ENCODE measurements at places on chromosomes 16 and 17.

DNA sequence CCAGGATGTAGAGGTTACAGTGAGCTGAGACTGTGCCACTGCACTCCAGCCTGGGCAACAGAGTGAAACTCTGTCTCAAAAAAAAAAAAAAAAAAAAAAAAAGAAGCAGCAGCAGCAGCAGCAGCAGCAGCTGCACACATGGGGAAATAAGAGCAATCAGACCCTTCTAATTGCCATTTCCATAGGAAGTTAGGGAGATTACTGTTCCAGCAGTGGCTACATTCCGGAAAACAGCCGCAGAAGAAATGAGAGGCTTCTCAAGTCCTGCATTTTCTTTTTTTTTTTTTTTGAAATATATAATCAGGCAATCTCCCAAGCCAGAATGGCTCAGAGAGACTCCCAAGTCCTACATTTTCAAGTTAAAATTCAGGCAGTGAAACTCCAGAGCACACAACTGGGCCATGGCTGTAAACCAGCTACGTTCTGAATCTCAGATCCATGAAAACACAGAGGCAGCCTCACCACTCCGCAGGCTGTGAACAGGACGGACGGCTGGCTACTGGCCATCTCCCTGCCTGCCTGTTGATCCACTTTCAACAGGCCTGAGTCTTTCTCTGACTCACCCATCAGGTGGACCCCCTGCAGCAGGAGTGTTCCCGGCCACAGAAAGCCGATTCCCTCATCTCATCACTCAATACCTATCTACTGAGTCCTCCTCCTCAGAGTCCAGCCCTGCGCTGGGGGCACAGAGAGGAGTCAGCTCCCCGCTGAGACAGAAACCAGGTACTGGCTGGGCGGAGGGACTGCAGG is 15.0 kb downstream of the TRPV1 start:
- no peak for DNase-seq

DNA sequence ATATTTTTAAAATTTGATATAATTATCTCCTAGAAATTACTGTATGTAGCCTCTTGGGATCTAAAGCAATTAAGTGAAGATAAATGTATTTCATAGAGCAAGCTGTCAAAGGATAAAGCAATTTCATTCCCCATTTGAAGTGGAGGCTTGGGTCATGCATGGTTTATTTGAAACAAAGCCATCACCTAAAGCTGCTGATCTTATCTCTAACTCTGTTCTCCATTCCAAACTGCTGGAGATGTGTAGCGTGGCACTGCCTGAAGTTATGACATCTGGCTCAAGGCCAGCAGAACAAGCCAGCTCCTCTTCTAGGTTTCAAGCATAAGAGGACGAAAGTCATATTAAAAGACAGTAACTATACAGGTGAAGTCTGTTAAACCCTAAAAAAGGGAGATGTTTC is 83.9 kb downstream of the HIC1 start:
- DNase-seq = no peak

DNA sequence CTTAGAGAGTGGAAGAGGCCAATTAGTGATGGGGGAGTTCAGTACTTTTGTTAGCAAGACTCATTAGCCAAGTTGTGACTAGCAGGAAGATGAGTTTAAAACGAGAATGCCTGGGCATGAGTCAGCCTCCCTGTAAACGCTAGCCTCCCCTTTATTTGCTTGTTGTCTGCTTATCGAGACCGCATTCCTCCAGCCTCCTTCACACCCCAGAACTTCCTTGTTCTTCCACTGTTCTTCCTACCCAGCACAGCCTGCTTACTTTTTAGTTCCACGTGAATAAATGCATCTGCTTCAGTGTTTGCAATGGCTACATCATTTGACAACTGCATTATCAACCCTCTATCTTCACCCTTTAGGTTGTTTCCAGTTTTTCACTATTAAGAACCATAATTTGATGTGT is 20.2 kb upstream of the OR3A1 start:
- no peak for DNase-seq

GRCh38 chr17:71558901-71559300 is 561.9 kb upstream of the SOX9 start:
- DNase-seq = no peak

- DNase-seq = no peak
Measured at GRCh38 chr16:46884513-46885293, 541 bp downstream of the GPT2 start.

DNA sequence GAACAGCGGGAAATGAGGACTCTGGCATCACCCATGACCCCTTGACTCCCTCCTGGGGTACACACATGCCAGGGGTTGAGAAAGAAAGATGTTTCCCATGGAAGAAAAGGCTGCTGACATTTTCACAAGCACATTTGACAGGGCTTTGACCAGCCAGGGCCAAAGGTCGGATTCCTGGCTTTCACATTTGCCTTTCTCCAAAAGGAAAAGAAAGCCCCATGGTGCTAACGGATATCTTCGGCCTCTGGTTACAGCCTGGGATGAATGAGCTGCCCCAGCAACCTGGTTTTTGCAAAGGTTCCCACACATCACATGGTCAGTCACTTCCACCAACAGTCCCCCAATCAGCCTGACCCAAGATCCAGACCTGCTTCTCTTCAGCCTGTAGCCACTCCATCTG is 478.2 kb upstream of the CDH11 start:
- peak; percentile 86 for DNase-seq

- DNase-seq = no peak
Measured at GRCh38 chr16:68644715-68645493, at the start of gene CDH3. Gene CDH3, plus strand, starts transcription at chr16:68645310. Its CDS starts 70 bp downstream, at chr16:68645380.

GRCh38 chr17:61394630-61395408 is 4.8 kb upstream of the TBX2 start:
- DNase-seq = no peak

DNA sequence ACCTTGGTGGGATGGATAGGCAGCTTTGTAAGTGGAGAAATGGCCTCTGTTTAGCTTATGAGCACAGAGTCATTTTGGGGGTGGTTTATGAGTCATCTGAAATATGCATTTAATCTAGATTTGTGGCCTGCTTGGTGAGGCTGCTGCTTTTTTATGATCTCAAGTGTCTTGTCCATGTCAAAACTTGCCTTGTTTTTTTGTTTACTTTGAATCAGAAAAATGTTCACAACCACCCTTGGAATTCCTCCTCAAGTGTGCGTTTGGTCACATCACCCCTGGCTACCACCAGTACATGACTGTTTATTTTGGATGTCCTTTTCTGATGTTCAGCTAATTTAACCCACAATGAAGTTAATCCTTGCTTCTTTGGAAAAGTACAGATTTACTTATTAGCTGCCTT is 64.6 kb downstream of the FTO start:
- DNase-seq = no peak

- DNase-seq = no peak
Measured at GRCh38 chr17:71634376-71634775, 486.4 kb upstream of the SOX9 start.

DNA sequence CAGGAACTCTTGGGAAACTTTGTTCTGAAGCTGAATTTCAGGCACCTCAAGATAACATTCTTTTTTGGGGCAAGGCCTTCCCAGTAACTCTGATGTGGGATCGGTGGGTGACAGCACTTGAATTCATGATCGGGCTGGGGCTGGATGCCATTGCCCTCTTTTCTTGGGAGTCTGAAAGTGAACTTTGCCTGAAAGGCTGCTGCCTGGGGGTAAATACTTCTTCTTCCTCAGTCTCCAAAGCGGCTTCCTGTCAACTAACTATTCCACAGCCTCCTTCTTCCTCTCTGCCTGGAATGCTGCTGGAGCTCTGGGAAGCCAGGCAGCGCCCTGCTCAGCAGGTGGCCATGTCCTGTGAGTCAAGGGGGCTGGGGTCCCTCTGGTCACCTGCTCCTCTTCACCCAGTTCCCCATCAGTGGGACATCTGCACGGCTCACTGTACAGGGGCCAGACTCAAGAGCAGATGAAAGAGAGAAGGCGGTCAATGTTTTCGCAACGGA is 79.5 kb downstream of the WIPI1 start:
- DNase-seq = no peak

DNA sequence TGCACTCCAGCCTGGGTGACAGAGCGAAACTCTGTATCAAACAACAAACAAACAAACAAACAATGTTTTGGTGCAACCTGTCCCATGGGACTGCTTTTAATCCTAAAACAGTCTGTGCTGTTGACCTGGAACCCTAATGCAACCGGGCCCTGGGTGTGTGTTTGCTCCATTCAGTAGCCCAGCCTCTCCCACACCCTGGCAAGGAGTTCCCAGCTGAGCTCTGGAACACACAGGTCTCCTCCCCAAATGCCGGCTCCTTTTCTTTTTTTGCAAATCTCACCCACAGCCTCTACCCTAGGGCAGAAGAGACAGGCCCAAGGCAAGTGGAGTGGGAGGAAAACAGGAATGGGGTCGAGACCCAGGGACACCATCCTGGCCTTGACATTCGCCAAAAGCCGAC is 29.8 kb upstream of the RASD1 start:
- no peak for DNase-seq

- DNase-seq = no peak
Measured at GRCh38 chr16:89084814-89085612, 8.6 kb upstream of the ACSF3 start.

GRCh38 chr17:73533781-73534180 is 110.5 kb downstream of the SDK2 start:
- DNase-seq = no peak

DNA sequence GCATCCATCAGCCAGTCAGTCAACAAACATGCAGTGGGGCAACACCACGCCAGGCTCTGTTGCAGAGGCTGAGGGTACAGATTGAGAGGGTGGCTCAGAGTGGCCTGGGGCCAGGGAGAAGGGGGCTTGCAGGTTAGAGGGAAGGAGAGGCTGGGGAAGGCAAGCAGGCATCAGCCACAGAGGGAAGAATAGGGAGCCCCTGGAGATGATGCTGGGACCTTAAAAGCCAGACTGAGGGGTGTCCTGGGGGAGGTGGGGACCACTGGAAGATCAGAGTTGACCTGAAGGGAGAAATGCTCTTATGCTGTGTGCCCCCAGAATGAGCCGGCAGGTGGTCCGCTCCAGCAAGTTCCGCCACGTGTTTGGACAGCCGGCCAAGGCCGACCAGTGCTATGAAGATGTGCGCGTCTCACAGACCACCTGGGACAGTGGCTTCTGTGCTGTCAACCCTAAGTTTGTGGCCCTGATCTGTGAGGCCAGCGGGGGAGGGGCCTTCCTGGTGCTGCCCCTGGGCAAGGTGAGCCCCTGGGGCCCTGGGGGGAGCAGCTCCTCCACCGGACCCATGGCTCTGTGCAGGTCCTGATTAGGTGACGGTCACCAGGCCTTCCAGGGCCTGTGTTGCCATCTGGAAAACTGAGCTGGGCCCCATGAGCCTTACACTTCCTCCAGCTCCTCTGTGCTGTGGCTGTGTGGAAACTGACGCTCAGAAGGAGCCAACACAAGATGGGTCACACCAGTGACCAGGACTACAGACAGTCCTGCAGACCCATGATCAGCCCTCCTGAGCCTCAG is 1.7 kb downstream of the CORO1A start:
- DNase-seq = no peak

- DNase-seq = no peak
Measured at GRCh38 chr16:19994466-19995170, 79.1 kb downstream of the GPR139 start.

DNA sequence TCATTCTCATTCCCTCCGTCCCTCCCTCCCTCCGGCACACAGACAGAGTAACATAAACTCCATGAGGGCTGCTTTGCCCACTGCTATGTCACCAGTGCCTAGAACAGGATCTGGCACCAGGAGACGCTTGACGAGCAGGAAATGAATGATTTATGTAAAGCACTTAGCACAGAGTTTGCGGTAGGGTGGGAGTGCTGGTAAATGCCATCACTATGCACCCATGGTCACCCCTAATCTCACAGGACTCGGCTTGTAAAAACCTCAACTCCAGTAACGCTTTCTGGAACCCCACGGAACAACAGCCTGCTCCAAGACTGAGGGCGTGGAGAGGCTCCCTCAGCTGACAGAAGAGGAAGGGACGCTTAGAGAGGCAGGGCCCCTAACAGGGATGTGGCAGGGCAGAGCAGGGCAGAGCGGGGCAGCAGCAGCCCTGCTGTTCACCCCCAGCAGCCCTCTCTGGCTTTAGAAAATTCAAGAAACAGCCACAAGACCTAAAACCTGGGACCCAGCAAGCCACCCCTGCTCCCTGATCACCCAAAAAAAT is 156.9 kb downstream of the C16orf78 start:
- no peak for DNase-seq

DNA sequence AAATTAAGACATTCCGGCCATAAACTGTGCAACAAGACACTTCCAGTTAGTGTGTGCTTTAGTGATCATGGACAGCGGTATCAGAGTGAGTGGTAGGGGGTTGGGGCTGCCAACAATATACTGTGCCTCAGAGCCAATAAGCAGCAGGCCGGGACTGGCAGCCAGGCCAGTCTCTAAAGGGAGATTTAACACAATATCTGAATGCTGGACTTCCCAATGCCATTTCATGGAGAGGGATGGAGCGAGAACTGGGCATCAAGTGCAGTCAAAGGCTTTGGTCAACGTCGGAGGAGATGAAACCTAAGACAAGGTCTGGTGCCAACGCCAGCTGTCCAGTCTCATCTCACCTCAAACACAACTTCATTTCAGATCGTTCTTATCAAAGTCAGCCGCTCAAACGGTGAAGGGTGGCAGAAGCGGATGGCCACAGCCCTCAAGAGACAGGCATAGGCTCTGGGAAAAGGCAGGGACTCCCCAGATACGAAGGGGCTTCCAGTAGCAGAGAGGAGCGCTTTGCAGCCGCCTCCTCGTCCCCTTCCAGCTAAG is 935 bp downstream of the USP32 start:
- peak; percentile 92 for DNase-seq

- no peak for DNase-seq
Measured at GRCh38 chr16:14109077-14109775, 38.1 kb downstream of the MRTFB start.

DNA sequence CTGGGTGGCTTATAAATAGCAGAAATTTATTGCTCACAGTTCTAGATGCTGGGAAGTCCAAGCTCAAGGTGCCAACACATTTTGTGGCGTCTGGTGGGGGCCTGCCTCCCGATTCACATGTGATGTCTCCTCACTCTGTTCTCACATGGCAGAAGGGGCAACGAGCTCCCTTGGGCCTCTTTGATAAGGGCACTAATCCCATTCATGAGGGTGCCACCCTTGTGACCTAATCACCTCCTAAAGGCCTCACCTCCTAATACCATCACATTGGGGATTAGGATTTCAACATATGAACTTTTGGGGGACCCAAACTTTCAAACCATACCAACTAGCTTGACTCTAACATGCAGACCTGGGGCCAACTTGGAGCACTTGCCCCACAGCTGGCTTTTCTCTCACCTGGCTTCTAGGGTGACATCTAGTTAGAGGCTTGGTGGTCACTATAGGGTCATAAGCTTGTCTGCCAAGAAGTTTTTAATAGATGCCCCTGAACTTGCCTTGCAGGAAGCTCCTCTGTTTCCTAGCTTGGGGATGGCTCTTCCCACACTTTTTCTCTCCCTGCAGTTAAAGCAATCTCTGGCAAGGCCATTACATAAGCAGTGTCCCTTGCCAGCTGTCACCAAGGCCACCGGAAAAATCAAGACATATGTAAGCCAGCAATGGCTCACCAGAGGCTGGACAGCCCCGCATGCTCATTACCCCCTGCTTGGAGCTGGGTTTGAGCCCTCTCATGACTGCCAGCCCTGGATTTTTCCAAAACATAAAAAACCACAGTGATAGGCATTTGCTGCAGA is 8.4 kb upstream of the MED9 start:
- no peak for DNase-seq

GRCh38 chr17:30824002-30824355 is 513 bp downstream of the CRLF3 start:
- DNase-seq = no peak

- DNase-seq = no peak
Measured at GRCh38 chr17:55620023-55620422, 102.6 kb downstream of the TMEM100 start.

GRCh38 chr17:61029181-61029580 is 351.5 kb downstream of the BCAS3 start:
- DNase-seq = no peak

- DNase-seq = no peak
Measured at GRCh38 chr16:89700649-89701424, 668 bp downstream of the SPATA2L start.

GRCh38 chr17:76262732-76263344 is 2.3 kb upstream of the UBALD2 start:
- DNase-seq = no peak

Data from esophagus muscularis mucosa (tissue), 4 donors.